ENCODE measurements at places on chromosomes 6 and 20.
A peak's percentile ranks its signal among the peaks of the same experiment; 100 is the strongest.

DNA sequence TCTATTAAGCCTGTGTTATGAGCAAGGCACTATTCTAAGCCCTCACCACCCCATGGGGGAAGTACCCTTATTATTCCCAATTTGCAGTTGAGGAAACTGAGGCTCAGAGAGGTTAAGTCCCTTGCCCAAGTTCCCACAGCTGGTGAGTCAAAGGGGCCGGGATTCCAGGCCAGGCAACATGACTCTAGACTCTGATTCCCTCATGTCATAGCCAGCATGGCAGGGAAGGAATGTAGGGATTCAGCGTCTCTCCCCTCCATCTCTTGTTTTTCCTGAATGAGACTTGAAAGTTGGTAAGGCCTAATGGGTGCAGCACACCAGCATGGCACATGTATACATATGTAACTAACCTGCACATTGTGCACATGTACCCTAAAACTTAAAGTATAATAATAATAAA is 6.7 kb downstream of the C6orf132 start:
- DNase-seq: no peak

- peak; percentile 17 for DNase-seq
Observed at GRCh38 chr20:6142348-6142993, 19.6 kb upstream of the FERMT1 start.

DNA sequence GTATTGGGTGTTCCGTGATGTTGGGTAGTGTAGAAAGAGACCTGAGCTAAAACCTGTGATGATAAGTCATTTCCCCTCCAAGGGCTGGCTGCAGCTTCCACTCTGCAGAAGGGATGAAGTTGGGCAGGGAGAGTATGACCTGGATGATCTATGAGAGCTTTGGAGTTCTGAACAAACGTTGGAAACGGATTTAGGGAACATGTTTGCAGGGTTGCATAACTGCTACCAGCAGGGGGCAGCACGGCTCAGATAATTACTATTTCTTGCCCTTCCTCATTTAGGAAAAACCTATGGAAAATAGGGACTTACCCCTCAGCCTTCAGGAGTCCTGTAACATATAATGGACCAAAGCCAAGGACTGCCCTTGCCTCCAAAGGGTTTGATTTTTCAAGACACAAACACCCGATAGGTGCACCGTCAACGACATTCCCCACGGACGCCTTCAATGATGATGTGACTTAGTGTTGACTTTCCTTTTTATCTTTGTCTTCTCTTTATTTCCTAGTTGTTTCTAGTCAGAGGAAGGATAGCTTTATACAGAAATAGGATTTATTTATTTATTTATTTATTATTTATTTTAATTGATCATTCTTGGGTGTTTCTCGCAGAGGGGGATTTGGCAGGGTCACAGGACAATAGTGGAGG is 164.9 kb upstream of the SASH1 start:
- no peak for DNase-seq

GRCh38 chr6:133512410-133513016 is 271.4 kb downstream of the EYA4 start:
- no peak for DNase-seq

DNA sequence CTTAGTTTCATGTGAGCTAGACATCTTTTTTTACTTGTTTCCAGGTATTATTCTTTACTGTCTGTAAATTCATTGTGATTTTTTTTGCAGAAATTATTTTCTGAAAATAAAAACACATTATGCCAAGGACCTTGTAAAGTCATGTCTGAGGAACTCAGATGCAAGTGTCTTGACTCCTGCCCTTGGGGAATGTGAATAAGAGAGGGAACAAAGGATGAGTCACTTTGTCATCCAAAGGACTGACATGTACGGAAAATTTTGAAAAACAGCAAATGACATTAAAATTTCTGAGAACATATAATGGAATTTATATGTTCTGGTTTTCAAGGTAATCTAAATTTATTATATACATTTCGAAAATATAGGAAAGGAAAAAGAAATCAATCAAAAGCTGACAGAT is 660.4 kb downstream of the CD109 start:
- no peak for DNase-seq

- no peak for DNase-seq
Observed at GRCh38 chr20:18032977-18033892, 24.5 kb downstream of the OVOL2 start.

DNA sequence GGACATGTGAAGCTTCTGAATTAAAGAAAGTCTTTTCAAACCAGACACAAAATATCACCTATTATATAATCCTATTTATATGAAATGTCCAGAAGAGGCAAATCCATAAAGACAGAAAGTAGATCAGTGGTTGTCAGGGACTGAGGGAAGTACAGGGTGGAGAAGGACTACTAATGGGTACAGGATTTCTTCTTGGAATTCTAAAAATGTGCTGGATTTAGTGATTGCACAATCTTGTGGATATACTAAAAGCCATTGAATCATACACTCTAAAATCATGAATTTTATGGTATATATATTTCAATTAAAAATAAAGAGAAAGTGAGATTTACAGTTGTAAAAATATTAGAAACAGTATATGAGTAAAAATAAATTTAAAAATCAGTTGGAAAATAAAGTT is 18.7 kb upstream of the MC3R start:
- DNase-seq: no peak

DNA sequence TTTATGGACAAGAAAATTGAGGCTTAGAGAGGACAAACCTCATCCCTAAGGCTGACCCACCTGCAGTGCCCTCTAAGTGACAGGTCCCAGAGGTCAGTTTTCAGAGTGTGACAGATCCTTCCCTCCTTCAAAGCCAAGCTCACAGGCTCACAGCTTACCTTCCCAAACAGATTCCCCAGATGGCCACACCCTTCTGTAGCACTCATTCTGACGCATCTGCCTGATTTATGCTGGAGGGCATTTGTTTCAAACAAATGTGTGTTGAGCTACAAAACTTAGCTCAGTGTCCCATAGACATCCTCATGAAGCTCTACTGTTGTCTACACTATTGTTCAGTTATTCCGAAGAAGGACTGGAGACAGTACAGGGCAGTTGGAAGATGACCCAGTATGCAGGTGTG is 60.6 kb upstream of the RIN2 start:
- DNase-seq: no peak

- no peak for DNase-seq
Observed at GRCh38 chr6:21648475-21649050, 55.0 kb downstream of the SOX4 start.

- DNase-seq: no peak
Observed at GRCh38 chr6:17450397-17450796, 57.0 kb downstream of the CAP2 start.

DNA sequence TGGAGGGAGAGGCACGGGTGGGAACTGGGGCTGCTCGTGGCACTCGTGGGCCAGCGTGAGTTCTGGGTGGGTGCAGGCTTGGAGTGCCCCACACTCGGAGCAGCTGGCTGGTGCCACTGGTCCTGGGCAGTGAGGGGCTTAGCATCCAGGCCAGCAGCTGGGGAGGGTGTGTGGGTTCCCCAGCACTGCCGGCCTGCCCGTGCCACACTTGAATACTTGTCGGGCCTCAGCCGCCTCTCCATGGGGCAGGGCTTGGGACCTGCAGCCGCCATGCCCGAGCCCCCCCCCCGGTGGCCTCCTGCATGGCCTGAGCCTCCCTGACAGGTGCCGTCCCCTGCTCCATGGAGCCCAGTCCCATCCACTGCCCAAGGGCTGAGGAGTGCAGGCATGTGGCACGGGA is 207.2 kb downstream of the CD109 start:
- DNase-seq: no peak

DNA sequence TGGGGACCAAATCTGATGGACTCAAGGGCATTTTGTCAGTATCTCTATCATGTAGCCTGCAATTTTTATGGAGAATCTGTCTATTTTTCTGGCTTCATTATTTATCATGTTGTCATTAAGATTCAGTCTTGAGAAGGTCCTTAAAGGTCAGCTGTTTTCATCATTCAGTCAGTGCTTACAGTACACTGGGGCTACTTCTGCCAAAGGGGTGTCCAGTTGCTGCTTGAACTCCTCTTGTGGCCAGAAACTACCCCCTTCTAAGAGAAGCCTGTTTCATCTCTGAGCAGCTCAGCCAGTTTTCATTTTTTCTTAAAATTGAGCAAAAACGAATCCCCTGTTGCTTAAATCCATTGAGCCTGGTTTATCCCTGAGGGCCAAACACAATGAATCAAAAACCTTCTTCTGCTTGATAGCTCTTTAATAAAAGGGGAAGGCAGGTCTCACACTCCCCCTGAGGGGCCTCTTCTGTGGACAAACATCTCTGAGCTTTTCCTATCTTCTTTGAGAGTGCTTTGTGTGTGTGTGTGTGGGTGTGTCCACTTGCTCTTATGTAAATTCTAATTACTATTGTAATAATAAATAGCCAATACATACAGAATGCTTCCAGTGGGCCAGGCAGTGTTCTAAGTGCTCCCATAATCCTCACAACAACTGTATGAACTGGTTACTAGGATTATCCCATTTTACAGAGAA is 172.2 kb downstream of the PLCB1 start:
- DNase-seq: no peak

GRCh38 chr6:107156617-107157016 is 41.3 kb upstream of the BEND3 start:
- DNase-seq: no peak

DNA sequence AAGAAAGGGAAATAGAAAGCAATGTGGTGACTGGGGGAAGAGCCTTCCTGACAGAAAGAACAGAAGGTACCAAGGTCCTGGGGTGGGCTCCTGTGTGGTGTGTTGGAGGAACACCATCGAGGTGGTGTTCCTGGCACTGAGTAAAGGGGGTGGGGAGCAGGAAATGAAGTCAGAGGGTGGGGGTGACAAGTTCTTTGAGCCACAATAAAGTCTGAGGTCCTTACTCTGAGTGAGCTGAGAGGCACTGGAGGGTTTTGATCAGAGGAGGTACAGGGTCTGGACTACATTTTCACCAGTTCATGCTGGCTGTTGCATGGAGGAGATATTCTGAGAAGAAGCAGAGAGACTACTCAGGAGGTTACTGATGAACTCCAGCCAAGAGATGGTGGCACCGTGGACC is 198.2 kb downstream of the GMPR start:
- DNase-seq: peak; percentile 15

DNA sequence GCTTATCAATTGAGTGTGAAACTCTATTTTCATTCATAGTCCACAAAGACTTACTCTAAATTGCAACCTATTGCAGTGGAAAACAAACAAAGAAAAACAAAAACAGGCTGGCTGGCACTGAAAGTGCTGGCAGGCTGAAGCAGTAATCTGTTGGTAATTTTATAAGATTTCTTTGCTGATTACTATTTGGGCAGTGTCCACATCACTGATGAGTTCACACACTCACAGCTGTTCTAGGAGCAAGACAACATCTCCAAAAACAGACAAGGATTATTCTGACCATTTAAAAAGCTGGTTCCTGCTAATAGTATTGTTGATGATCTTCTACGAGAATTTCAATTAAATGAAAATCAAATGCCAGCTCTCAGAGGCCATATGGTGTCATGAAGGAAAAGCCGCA is 26.9 kb downstream of the MARCKS start:
- no peak for DNase-seq

- DNase-seq: no peak
Observed at GRCh38 chr6:77205936-77206335, 257.4 kb downstream of the HTR1B start.

DNA sequence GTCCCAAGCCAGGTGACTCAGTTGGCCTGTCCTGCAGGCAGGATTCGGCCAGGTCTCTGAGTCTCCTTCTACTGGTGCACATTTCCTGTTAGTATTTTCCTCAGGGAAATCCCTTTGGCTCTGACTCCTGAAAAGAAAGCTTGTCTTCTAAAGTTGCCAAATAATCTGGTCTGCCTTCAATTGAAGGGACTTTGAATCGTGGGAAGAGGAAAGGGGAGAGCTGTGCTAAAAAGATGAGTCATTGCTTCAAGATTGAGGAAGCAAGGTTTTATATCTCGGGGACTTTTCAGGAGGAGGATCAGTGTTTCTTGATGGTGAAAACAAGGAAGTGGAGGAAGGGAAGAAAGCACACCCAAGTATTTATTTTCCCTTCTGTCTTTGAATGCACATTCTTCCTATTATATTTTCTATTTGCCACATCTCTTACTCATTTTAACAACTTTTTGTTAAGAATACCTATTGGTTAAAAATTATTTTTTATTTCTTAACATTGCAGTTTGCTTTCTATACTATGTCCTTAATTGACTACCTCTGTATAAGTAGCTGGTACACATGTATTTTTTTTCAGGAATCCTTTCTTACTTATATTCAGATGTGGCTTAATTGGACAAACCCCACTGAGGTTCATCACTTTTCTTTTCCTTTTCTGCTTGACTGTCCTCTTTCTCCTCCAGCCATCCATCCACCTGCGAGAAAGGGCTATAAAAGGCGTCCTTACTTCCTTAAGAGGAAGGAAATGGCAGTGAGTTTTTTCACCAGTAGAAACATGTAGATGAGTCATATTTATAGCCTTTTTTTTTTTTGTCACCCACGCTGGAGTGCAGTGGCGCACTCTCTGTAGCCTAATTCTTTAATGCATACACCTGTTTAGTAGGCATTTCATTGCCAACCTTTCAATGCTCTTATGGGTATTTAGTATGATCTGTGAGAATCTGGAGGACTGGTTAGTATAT is 15.0 kb upstream of the IFNGR1 start:
- DNase-seq: no peak

DNA sequence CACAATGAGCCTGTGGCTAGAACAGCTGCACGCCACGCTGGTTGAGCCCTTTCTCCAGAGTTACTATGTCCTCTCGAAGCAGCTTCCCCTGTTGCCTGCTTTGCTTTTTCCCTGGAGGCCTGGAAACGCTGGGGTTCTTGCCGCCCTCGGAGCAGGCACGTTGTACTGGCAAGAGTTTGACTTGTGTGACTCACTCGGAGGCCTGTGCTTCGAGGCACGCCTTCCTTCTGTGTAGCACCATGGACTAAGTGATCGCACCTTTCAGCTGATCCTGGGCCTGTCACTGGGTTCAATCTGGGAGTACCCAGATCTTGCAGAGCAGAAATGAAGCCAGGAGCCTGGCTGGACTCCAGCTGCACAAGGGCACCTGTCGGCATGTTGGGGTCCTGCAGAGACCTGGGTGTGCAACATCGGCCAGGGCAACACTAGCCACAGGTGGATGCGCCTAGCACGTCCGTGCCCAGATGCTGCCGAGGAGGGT is 5.2 kb downstream of the INSM1 start:
- DNase-seq: no peak

- DNase-seq: no peak
Observed at GRCh38 chr6:131215219-131215618, 80.0 kb downstream of the AKAP7 start.

DNA sequence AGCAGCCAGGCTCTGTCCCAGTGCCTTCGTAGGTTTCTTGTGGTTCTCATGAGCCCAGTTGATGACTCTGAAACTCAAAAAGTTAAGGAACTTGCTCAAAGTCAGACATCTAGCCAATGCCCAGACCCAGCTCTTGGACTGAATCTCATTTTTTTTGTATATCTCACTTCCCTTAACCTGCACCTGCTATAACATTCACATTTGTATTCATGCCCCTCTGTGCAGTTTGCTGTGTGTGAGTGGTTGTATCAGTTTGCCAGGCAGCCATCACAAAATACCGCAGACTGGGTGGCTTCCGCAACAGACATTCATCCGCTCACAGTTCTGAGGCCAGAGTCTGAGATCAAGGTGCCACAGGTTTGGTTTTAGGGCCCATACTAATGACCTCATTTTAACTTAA is 49.9 kb downstream of the IPCEF1 start:
- no peak for DNase-seq
